NCI-H1694 treated with DMSO at 0.1 percent for 48 hours (cell line): ENCODE measurements at places on chromosomes 1 and 21.

GRCh38 chr1:21305900-21306189, 15.6 kb upstream of the ECE1 start:
- peak; percentile 34 for DNase-seq

- DNase-seq: no peak
Observed at GRCh38 chr1:30811187-30811586, 53.6 kb upstream of the LAPTM5 start.

GRCh38 chr1:93093332-93094006, 14.4 kb downstream of the MTF2 start:
- no peak for DNase-seq

- peak; percentile 16 for DNase-seq
Observed at GRCh38 chr1:58818075-58818474, 34.2 kb upstream of the JUN start.

GRCh38 chr1:201895913-201896807, 7.5 kb downstream of the SHISA4 start:
- peak; percentile 83 for DNase-seq

GRCh38 chr1:5141750-5142149, 487.3 kb downstream of the AJAP1 start:
- DNase-seq: no peak

DNA sequence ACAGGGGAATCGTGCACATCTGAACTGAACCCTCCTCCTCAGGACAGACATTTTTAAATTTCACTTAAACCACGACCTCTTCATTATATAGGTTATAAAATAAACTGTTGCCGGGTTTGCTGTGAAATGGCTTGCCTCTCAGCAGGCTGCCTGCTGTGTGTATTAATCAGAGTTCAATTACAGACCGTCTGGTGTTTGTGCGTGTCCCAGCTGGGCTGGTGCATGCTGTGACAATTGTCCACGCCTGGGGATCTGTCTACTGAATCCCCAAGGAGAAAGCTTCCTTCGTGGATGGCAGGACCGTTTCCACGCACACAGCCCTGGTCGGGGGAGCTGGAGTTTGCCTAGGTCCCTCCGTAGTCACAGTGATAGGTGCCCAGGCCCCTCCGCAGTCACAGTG, 13.4 kb upstream of the AGPAT3 start:
- peak; percentile 78 for DNase-seq

DNA sequence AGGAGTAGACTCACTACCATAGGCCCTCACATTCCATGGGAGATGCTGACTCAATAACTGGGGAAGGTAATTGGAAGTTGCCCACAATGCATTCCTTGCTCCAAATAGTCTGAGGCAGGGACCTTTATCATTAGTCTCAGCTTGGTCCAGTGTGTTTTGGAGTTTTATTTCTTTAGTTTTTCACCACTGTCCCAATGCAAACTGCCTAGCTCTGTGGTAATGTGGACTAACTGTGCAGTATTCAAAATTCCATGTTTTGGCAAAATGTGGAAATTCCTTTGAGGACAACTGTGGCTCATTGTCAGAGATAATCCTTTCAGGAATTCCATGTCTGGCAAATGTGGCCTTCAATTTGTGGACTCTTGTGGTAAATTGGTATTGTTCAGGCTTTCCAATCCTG, 78.1 kb upstream of the PAPPA2 start:
- no peak for DNase-seq

GRCh38 chr1:12488666-12489354, 129.2 kb downstream of the DHRS3 start:
- DNase-seq: no peak

DNA sequence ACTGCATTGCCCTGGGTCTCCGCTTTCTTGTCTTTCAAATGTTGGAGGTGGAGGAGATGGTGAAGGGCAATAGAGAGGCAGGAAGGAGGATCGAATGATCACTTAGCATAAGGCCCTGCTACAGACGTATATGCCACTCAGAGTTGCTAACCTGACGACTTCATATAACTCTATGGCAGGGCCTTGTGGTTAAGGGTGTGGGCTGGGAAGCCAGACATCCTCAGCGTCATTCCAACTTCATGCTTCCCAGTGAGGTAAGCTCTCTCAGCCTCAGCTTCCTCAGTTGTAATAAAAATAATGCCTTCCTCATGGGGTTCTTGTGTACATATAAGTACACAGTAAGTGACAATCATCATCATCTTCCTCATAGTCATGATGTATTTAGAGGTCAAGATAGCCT, 54.6 kb downstream of the CASQ2 start:
- no peak for DNase-seq

DNA sequence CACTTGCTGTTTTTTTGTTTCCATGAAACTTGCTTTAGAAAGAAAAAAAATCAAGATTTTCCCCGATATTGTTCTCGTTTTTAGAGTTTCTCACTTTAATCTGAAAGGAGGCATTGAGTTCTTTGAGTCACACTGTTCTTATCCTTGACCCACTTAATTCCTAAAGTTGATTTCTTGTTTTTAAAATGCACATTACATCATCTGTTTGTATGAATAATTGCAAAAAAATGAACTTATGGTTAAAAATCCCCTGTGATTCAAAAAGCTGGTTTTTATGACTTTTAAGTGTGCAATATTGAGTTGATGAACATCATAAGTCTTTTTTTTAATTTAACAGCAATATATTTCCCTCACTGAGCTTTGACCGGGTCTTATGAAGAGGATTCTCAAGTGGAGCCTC, 131.6 kb downstream of the SNX7 start:
- no peak for DNase-seq

GRCh38 chr1:189206617-189207016, 1271.0 kb downstream of the BRINP3 start:
- no peak for DNase-seq

GRCh38 chr1:39102537-39103327, 76.6 kb downstream of the NDUFS5 start:
- peak; percentile 81 for DNase-seq

DNA sequence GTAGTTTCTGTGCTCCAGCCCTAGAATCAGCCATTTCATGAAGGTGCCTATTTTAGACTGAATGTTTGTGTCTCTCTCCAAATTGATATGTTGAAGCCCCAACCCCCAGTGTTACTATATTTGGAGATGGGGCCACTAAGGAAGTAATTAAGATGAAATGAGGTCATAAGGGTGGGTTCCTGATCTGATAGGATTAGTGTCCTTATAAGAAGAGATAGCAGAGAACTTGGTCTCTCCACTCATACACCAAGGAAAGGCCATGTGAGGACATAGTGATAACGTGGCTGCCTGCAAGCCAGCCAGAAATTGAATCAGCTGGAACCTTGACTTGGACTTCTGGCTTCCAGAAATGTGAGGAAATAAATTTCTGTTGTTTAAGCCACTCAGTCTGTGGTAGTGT, 12.3 kb downstream of the RAVER2 start:
- no peak for DNase-seq

GRCh38 chr1:53730224-53730865, 8.6 kb downstream of the GLIS1 start:
- no peak for DNase-seq

DNA sequence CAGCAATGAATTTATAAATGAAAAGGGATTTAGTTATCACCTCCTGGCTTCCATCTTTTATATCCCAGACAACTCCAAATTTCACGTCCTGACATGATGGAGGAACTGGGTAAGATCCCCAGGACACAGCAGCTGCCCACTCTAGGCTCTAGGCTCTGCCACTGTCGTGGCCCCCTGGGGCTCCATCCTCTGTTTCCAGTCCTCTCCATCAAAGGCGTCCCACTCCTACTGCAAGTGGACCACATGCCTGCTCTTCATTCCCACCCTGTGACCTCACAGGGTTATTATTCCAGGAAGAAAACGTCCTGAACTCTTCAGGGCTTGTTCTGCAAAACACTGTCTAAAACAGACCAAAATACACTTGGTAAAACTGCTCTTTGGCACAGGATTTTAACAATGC, 11.9 kb downstream of the URB1 start:
- DNase-seq: no peak

DNA sequence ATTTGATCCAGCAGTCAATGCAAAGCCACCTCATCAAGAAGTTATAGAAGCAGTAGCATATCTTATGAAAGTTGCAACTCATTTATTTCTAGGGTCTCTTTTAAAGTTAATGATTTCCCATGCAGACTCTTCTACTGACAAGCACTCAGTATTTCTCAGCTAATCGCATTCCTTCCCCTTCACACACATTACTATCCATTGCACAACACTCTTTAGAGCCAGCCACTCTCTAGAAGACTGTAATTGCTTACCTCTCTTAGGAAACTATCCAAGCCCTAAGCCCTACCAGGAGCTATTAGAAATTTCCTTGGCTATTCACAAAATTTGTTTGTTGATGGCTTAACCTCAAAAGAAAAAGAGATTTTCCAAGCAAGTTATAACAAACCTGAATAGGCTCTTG, 106.0 kb downstream of the ADAMTS1 start:
- DNase-seq: no peak

GRCh38 chr1:197771904-197772556, 3.2 kb downstream of the DENND1B start:
- DNase-seq: no peak

- no peak for DNase-seq
Observed at GRCh38 chr21:44964381-44964780, 24.6 kb downstream of the SLX9 start.

- no peak for DNase-seq
Observed at GRCh38 chr1:222757646-222758268, 20.8 kb downstream of the FAM177B start.

GRCh38 chr1:178484698-178485225, 12.0 kb downstream of the CLEC20A start:
- DNase-seq: no peak

DNA sequence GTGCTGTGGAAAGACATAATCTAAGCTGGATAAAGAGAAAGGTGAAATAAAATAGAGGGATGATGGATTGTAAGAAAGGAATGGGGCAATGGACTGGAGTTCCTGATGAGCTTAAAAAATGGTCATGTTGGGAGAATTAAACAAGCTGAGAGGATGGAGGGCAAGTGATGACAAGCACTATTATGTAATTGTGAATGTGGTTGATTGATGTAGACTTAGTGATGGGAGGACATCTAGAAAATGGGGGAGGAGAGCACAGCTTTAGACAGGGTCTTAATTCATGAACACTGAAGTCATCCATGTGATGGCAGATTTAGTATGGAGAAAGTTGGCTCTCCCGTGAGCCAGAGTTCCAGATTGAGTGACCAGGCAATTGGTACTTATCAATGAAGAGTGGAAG, 29.0 kb downstream of the DNAH14 start:
- DNase-seq: no peak

- peak; percentile 93 for DNase-seq
Observed at GRCh38 chr1:152185544-152186391, 26.7 kb upstream of the RPTN start.

GRCh38 chr1:244254467-244254866, 197.2 kb downstream of the ADSS2 start:
- no peak for DNase-seq

GRCh38 chr1:208475951-208476845, 232.0 kb upstream of the PLXNA2 start:
- no peak for DNase-seq

GRCh38 chr1:112061056-112061455, 71.6 kb upstream of the KCND3 start:
- DNase-seq: no peak

DNA sequence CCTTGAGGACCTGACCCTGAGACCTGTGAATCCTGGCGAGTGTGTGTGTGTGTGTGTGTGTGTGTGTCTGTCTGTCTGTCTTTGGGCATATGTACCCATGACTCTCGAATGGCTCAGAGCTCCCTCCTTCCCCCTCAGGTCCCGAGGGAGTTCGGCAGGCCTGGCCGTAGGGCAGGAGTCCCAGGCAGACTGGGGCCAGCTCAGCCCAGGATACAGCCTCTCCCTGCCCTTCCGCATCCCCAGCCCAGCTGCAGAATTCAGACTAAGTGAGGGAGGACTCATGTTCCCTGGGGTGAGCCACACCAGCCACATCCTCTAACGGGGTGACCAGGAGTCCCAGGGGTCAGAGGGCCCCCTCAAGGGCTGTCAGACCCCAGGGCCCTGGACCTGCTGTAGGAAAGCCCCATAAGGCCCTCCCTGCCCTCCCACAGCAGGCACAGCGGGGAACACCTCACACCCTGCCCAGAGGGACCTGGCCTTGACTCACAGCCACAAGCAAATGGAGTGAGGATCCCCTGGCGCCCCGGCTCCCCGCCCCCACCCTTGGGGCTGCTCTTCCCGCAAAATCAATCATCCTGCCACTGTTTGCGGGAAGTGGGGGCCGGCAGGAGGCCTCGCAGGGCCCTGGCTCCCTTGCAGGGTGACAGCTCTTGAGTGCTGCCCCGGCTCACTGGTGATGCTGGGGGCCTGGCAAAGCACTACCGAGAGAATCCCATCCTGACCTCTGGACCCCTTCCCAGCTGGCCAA, 101.7 kb upstream of the CASZ1 start:
- no peak for DNase-seq

DNA sequence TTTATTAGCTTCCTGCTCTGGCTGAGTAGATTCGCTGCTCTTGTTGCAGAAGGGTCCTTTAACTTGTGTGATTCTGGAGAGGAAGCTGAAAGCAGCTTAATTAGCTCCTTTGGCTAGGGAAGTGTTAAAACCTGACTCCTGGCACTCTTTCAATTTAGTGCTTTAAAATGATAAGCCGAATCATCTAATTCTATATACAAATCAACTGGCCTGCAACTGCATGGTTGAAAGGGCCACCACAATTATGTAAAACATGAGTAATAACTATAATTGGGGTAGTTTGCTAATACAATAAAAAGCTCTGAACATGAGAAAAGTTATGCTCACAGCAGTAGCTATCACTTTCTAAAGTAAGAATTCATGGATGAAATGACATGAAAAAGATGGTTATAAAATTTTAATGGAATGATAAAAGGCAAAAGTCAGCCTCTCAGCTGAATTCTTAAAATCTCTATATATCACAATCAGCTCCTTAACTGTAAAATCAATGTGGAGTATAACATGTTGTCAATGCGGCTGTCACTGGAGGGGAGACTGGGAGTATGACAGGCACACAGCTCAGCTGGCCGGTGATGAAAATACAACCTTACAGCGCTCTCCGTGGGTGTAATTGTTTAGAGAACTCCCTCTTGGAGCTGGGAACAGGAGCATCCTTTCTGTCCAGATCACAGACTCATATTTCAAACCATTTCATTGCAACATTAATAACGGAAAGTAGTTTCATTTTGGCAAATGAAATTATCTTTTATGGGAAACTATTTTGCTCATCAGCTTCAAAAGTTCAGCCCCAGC, 324.4 kb downstream of the KCTD3 start:
- DNase-seq: no peak

GRCh38 chr1:31541194-31541593, 35.1 kb upstream of the TINAGL1 start:
- no peak for DNase-seq
